Activated T-cell treated with anti-CD3 and anti-CD28 coated beads, Interleukin-2, amount 50 U/mL, for 24 hours (primary cell): ENCODE measurements at places on chromosomes 1 and 21.
A peak's percentile ranks its signal among the peaks of the same experiment; 100 is the strongest.

DNA sequence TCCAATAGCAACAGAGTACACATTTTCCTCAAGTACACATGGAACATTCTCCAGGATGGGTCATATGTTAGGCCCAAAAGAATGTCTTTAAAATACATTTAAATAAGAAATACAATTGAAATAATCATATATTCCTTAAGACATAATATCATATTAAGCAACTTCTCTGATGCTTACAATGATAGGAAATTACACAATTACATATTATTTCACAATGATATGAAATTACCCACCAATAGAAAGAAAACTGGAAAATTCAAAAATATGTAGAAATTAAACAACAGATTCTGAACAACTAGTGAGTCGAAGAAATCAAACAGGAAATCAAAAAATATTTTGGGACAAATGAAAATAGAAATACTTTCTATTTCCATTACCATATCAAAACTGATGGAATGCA is 45.6 kb downstream of the FLVCR1 start:
- H3K27ac ChIP-seq: no peak overlapping the region
- no peaks in the 10 kb centered on the region for H3K4me1 ChIP-seq
- no peaks in the 10 kb centered on the region for H3K27me3 ChIP-seq
- peaks cover 24% of the 10 kb centered on the region for H3K36me3 ChIP-seq

GRCh38 chr21:40472013-40472412 is 374.9 kb downstream of the DSCAM start:
- no peak overlapping the region for H3K27ac ChIP-seq
- H3K36me3 ChIP-seq: no peaks in the 10 kb centered on the region
- no peak overlapping the region for H3K4me3 ChIP-seq
- no peaks in the 10 kb centered on the region for H3K27me3 ChIP-seq
- DNase-seq: no peak

DNA sequence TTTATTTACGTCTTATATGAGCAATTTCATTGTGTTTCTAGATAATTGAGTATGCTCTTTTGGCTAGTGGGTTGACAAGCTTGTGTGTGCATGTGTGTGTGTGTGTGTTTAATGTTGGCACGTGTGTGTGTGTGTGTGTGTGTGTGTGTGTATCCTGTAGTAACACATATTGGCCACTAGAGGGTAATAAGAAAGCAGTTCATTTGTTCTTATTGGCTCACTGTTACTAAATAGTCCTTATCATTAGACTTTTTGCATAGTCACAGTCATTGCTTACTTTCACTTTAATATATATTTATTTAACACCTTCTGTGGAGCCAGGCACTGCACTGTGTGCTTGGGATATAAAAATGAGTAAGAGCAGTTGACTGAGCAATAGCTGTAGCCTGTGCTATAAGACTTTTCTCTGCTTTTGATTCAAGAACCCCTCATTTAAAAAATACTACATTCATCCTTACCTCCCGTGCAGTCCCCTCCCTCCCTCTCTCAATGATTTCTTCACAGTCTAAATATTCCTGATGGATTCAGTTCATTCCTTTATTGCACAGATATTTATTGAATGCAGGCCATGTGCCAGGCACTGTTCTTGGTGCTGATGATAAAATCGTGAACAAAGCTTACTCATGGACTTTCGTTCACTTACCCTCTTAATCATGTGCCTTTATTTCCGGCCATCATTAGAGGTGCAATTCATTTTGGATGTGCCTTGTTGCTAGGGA is 96.7 kb downstream of the DYRK1A start:
- peak overlapping the region; percentile 89 for H3K27ac ChIP-seq
- peaks cover 83% of the 10 kb centered on the region for H3K4me1 ChIP-seq
- H3K4me3 ChIP-seq: peak overlapping the region; percentile 7
- no peak for DNase-seq

DNA sequence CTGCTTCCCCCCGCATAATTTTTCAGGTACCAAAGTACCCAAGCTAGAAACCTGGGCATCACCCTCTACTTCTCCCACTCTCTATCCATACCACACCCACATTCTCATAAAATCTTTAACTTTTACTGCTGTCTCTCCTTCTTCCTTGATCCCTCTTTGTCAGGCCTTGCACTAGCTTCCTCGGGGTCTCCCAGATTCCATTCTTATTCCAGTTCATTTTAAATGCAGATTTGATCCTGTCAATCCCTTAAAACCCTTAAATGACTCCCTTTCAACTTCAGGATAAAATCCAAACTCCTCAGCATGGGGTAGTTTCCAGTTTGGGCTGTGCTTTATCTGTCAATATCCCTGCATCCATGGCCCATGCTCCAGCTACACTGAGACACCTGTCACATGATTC is 343.5 kb downstream of the PBX1 start:
- no peak for DNase-seq
- H3K36me3 ChIP-seq: no peaks in the 10 kb centered on the region
- H3K27ac ChIP-seq: no peak overlapping the region
- H3K27me3 ChIP-seq: no peaks in the 10 kb centered on the region
- H3K4me1 ChIP-seq: no peaks in the 10 kb centered on the region

DNA sequence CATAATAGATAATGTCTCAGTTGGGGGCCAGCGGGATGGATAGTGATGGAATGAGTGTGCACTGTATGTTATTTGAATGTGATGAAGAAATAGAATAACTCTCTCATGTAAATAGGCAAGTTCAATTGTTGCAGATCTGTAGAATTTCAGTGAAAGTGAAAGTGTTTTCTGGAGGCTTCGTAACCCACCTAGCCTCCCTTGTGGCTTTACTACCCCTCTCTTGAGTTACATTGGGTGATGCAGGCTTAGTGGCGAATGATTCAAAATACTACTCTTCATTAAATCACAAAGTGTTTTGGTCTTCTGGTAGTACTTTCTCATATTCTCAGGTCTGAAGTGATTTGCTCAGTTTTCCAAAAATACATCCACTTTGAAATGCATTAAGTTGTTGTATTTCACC is 411.9 kb downstream of the ZP4 start:
- H3K36me3 ChIP-seq: no peaks in the 10 kb centered on the region
- H3K27me3 ChIP-seq: peaks cover 5% of the 10 kb centered on the region
- H3K27ac ChIP-seq: no peak overlapping the region
- H3K4me1 ChIP-seq: no peaks in the 10 kb centered on the region
- no peak for DNase-seq
- H3K4me3 ChIP-seq: no peak overlapping the region

- peak overlapping the region; percentile 44 for H3K27ac ChIP-seq
- peaks cover 65% of the 10 kb centered on the region for H3K4me1 ChIP-seq
- no peaks in the 10 kb centered on the region for H3K27me3 ChIP-seq
- no peak overlapping the region for H3K4me3 ChIP-seq
- no peak for DNase-seq
These were observed 112.2 kb downstream of the DHRS3 start for GRCh38 chr1:12505639-12506280.

DNA sequence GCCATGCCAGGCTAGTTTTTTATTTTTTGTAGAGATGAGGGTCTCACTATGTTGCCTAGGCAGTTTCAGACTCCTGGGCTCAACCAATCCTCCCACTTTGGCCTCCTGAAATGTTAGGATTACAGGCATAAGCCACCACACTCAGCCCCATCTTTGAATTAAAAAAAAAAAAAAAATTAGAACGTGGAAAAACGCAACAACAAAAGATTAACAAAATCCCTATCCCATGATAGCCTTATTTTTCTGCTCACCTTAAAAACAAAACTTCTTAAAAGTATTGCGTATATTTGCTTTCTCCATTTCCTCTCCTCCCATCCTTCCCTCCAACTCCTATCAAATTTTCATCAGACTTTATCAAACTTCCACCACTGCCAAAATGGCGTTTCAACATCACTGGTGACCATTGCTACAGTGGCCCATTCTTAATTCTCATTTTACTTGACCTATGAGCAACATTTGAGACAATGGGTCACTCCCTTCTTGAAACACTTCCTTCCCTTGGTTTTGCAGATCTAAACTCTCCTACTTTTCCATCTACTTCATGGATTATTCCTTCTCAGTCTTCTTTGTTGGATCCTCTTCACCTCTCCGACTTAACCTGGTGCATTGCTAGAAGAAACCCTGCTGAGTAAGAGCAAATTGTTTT is 579 bp upstream of the ZNF684 start:
- H3K36me3 ChIP-seq: peaks cover 29% of the 10 kb centered on the region
- peaks cover 11% of the 10 kb centered on the region for H3K27me3 ChIP-seq
- H3K4me1 ChIP-seq: peaks cover 24% of the 10 kb centered on the region
- no peak for DNase-seq
- H3K27ac ChIP-seq: peak overlapping the region; percentile 96

DNA sequence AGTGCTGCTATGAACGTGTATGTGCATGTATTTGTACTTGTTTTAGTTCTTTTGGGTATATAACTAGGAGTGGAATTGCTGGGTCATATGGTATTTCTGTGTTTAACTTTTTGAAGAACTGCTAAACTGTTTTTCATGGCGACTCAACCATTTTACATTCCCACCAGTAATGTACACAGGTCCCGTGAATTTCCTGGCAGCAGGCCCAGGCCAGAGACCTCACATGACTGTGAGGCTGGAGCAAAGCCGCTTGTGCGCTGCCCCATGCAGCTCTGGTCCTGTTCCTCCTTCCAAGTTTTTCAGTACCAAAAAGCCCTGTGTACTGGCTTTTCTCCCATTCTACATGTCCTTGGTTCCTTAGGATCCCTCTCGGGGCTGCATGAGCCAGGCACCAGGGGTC is 29.6 kb downstream of the ACOT11 start:
- DNase-seq: no peak
- H3K4me3 ChIP-seq: no peak overlapping the region
- H3K27ac ChIP-seq: no peak overlapping the region
- H3K36me3 ChIP-seq: no peaks in the 10 kb centered on the region
- H3K27me3 ChIP-seq: no peaks in the 10 kb centered on the region

GRCh38 chr1:59788825-59789224 is 25.9 kb upstream of the HOOK1 start:
- no peaks in the 10 kb centered on the region for H3K27me3 ChIP-seq
- peaks cover 3% of the 10 kb centered on the region for H3K4me1 ChIP-seq
- DNase-seq: no peak
- H3K4me3 ChIP-seq: no peak overlapping the region
- no peaks in the 10 kb centered on the region for H3K36me3 ChIP-seq

DNA sequence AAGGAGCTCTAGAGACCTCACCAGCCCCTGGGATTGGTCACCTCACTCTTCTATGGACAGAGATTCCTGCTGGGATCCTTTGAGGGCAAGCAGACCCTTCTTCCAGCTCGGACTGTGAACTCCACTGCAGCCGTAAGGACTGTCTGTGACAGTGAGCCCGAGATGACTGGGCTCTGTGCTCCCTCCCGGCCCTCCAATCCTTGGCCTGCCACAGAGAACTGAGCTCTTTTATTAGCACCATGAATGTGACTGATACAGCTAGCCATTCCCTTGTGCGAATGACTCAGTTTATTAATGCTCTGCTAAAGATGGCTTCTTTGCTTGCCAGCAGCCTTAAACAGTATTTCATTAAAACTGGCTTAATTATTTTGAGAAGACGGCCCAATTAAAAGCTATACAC is 194.6 kb upstream of the LMO4 start:
- no peaks in the 10 kb centered on the region for H3K36me3 ChIP-seq
- DNase-seq: no peak
- no peak overlapping the region for H3K4me3 ChIP-seq
- peaks cover 58% of the 10 kb centered on the region for H3K27me3 ChIP-seq
- peaks cover 12% of the 10 kb centered on the region for H3K4me1 ChIP-seq

GRCh38 chr1:30929135-30929889 is 20.8 kb upstream of the SDC3 start:
- peak; percentile 58 for DNase-seq
- no peak overlapping the region for H3K27ac ChIP-seq
- no peaks in the 10 kb centered on the region for H3K27me3 ChIP-seq
- peaks cover 38% of the 10 kb centered on the region for H3K36me3 ChIP-seq
- no peaks in the 10 kb centered on the region for H3K4me1 ChIP-seq

DNA sequence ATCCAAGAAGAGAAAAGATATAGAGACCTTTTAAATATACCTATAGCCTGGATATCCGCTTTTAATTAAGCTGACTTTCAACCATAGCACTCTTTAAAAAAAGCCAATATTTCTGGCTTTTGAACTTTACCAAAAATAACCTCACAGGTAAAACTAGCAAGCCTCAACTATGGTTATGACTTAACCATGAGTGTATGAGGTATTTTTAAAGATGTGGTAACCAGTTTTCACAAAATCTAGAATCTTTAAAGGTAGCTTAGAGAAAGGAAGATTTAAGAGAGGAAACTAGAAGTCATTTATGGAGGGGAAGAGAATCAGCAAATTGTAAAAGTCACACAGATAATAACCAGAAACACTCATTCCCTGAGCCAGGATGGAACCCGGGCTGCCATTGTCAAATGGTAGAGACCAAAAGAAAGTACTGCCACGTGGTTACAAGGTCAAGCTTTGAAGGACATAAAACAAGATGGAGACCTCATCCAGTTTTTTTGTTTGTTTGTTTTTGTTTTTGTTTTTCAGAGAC is 288.4 kb upstream of the RGS18 start:
- no peak overlapping the region for H3K27ac ChIP-seq
- no peaks in the 10 kb centered on the region for H3K4me1 ChIP-seq
- H3K36me3 ChIP-seq: no peaks in the 10 kb centered on the region
- no peak overlapping the region for H3K4me3 ChIP-seq
